NCI-H1694 treated with DMSO at 0.1 percent for 48 hours (cell line): ENCODE measurements at places on chromosomes 2 and 18.

GRCh38 chr2:9217838-9218770, 11.5 kb downstream of the ASAP2 start:
- DNase-seq, result no peak

- DNase-seq, result no peak
Measured at GRCh38 chr2:123723706-123724105, 301.4 kb upstream of the CNTNAP5 start.

- no peak for DNase-seq
Measured at GRCh38 chr2:174554529-174555150, 43.0 kb downstream of the WIPF1 start.

DNA sequence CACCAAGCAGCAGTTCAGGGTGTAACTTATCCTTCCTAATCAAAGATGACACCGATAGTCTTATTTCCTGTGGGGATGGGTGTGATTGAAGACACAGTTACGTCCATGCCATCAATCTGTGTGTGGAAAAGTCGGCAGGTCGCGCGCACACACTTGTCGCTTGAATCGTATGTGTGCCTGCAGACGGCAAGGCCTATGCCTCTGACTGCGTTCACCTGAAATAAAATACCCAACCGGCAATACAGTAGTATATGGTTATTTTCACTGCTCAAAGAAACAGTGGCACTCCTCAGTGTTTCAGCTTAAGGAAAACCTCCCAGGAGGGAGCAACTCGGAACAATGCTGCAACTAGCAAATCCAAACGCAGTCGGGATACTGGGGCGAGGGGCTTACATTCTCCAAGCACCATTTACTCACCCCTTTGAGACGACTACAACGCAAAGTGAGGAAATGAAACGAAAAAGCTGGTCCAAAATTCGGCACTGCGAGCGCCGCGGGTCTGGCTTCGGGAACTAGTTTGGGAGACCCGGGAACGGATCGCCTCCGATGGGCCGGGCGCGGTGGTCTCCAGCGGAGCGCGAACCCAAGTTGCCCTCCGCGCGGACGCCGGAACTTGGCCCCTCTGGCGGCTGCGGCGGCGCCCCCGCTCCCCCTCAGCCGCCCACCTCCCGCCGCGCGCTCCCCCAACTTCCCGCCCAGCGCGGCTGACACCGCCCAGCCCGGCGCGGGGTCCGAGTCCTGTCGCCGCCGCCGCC, 675 bp downstream of the PRKD3 start:
- DNase-seq, result peak; percentile 9

DNA sequence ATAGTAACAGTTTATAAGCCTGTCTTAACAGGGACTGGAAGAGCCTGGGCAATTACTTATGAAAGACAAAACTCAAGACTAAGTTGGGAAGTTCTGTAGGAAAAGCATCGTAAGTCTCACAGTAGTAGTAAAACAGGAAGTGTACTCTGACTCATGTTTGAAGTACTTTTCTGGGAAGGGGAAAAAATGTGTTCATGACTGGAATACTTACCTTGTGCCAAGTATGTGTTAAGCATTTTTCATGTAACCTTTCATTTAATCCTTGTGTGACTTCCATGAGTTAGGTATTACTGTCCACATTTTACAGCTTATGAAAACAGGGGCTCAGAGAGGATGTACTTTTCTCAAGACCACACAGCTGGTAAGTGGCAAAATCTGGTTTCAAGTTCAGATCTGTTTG, 13.7 kb upstream of the SKOR2 start:
- no peak for DNase-seq

DNA sequence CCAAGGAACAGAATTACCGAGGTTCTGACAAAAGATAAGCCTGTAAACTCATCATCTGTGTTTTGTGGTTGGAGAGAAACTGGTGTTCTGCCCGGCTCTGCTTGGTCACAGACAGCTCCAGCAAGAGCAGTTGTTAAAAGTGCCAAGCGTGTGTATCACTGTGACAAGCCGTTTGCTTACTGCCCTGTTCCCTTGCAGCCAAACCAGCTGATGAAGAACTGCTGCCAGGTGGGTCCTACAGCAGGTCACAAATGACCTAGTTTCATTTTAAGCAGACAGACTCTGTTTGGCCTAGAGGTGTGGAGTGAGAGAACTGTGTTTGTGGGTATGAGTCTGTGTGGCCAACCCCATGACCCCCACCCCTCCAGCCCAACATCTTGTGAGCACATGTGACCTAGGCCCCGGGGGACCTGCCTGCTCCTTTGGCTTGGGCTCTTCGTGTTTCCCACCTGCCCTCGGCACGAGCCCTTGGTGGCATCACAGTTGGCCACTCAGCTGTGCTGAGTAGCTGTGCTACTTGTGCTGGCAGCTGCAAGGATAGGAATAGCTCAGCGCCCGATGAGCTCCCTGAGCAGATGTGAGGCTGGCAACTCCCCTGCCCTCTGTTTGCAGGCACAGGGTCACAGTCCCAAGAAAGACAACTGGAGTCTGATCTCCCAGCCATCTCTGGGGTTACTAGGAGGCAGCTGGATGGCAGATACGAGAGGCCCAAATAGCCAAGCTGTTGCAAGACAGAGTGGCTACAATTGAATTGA, 9.7 kb downstream of the OXER1 start:
- peak; percentile 37 for DNase-seq

DNA sequence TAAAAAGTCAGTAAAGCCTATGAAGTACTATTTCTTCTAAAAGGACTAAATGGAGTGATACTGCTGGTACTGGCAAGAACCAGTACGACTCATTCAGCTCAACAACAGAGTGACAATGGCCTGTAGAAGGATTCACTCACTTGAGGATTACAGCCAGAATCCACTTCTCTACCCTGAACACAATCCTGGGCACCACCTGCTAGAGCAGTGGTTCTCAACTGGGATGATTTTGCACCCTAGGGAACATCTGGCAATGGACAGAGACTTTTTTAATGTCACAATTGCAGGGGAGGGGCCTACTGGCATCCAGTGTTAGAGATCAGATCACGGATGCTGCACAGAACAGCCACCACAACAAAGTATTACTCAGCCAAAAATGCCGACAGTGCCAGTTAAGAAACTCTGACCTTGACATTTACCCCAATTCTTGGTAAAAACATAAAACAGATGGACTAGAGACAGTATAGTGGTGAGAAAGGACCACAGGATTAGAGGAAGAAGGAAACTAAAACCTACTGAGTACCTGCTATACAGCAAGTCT, 5.0 kb downstream of the SPIRE1 start:
- DNase-seq, result no peak

- DNase-seq, result no peak
Measured at GRCh38 chr2:203822240-203822639, 45.3 kb upstream of the CTLA4 start.

DNA sequence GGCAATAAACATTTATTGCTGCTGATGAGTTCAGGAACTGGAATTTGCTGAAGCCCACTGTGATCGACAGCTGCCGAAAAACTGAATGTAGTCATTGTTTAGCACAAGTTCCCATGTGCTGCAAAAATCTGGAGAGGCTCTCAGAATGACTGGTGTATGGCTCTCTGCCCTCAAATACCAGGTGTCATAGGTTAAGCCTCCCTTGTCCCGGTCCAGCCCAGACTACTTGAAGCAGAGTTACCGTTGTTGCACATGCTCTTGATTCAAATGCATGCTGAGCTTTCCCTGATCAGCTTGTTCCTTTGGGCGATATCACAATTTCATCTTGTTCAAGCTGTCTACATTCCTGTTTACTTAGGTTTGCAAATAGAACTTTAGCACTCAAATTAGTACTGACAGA, 625.2 kb downstream of the CPS1 start:
- DNase-seq, result no peak

DNA sequence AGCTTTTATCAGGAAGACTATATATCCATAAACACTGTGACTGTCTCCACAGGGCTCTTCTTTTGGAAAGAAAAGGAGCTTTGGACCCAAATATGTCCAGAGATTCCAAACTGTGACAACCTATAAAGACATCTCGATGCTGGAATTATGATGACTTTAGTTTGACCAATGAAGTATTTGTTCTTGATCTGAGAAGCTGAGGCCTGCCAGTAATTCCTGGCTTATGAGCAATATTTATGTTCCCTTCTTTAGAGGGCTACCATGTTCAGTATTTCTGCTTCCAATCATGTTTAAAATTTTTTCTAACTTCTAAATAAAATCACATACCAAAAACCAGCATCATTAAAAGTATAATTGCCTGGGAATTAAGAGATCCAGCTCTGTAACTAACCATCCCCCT, 41.1 kb downstream of the FEZ2 start:
- no peak for DNase-seq

DNA sequence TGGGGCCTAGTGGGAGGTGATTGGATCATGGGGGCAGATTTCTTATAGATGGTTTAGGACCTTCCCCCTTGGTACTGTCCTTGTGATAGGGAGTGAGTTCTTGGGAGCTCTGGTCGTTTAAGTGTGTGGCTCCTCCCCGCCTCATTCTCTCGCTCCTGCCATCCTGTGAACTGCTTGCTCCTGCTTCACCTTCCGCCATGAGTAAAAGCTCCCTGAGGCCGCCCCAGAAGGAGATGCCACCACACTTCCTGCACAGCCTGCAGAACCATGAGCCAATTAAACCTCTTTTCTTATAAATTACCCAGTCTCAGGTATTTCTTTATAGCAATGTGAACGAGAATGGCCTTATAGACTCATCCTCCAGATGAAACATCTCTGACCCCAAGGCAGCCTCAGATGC, 101.5 kb downstream of the KCNF1 start:
- DNase-seq, result no peak

DNA sequence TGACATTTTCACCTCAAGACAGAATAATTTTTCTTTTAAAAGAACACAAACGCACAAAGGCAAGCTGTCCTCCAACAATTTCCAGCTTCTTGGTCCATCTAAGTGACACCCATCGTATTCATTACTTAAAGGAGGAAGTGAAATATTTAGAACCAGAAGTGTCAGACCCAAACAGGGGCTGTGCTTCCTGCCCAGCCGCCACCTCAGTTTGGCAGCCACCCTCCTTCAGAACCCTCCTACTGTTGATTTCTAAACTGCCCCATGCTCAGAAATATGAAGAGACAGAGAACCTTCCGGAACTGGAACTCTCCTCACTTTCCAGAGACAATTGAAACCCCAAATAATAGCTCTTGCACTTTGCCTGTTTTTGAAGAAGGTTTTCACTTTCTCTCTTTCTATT, 734.8 kb upstream of the SALL3 start:
- no peak for DNase-seq

GRCh38 chr2:226993171-226993570, 157.3 kb downstream of the RHBDD1 start:
- no peak for DNase-seq

DNA sequence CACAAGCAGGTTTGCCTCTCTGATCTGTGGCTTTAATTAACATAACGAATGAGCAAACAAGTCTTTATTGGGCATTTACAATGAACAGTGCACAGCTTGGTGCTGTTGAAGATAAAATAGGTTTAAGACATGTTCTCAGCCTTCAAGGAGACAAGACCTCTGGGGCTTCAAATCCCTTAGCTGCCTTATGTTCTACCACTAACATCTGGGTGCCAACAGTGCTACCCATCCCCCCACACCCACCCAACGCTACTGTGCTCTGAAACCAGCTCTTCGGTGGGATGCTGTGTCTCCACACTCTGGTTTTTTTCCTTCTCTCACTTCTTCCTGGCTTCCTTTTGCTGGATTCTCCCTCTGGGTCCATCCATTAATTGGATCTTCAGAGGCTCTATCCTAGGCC, 14.1 kb upstream of the B3GNT2 start:
- no peak for DNase-seq

DNA sequence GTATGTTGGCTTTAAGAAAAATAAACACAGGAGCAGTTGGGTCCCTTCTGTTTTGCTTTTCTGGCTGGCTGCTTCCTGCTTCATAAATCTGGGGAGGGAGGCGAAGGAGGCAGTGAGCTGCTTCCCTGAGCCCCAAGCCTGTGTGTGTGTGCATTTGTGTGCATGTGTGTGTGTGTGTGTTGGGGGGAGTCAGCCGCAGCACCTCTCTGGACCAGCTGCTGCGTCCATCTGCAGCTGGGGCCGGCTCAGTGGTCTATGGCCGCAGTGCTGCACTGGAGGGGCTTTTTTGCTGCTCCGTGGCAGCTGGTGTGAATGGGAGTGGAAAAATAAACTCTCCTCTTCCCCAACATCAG, 192.3 kb downstream of the RNF144A start:
- DNase-seq, result no peak

GRCh38 chr2:32926708-32927084, 20.1 kb upstream of the LTBP1 start:
- DNase-seq, result no peak

DNA sequence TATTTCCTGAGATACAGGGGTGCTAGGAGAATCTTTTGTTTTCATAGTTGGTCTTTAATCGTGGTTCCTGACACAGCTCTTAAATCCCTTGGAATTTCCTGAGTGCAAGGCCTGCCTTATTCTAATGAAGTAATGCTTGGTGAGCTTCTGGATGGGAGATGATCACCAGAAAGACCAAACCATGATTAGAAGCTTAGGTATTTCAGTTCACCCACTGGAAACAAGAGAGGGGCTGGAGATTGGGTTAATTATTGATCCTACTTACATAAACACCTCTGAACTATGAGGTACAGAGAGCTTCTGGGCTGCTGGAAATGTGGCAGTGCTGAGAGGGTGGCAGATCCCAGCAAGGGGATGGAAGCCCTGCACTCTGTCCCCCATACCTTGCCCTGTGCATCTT, 406.8 kb downstream of the THSD7B start:
- DNase-seq, result no peak

- no peak for DNase-seq
Measured at GRCh38 chr18:62857263-62857976, 142.1 kb downstream of the PHLPP1 start.

DNA sequence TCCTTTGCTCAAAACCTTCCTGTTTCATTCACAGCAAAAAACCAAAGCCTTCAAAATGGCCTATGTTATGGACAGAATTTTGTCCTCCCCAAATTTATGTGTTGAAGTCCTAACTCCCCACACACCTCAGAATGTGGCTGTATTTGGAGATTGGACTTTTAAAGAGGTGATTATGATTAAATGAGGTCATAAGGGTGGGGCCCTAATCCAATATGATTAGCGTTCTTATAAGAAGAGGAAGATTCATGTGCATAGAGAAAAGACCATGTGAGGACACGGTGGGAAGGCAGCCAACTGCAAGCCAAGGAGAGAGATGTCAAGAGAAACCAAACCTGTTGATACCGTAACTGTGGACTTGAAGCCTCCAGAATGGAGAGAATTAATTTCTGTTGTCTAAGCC, 4.6 kb upstream of the ZNF638 start:
- no peak for DNase-seq

DNA sequence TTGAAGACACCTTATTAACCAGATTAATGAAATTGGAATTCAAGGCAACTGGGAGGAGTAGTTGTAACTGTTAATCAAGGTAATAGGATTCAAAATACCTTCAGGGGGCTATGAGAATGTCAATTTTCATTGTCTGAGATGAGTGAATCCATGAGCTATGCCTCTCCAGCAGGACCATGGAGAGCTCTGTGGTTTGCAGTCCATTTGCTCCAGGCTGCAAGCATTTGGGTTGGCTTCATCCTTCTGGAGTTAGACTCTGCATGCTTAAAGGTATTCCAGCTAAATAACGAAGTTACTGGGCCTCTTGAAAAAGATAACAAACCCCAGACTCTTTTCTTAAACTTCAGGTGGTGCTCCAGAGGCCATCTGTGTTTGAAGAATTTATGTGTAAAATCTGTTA, 207.1 kb upstream of the SLC8A1 start:
- no peak for DNase-seq

GRCh38 chr2:60054571-60055340, 498.7 kb downstream of the BCL11A start:
- no peak for DNase-seq
